ENCODE measurements at places on chromosomes 6 and 20.

- no peak for DNase-seq
These were observed 26.3 kb downstream of the LHFPL5 start for GRCh38 chr6:35831257-35832007.

DNA sequence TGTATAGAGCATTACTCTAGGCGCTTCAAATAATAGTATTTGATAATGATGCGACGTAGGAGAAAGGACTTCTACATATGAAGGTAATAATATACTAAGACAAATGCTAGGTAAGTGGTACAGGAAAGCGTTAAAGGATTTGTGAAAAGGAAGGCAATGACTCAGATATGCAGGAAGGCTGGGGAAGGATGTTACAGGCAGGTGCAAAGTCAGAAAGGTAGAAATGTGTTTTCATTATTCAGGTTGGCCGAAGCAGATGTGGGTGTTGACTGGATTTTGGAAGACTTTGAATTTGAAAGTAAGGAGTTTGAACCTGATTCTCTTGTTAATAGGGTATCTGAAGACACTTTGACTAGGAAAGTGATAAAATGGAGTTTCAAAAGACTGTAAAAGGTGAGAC is 51.0 kb downstream of the STK4 start:
- DNase-seq: no peak

- no peak for DNase-seq
These were observed 18.4 kb downstream of the LAMA4 start for GRCh38 chr6:112235956-112236355.

GRCh38 chr20:44422083-44422482 is 53.6 kb upstream of the TTPAL start:
- DNase-seq: no peak
